Mucosa of descending colon (tissue), 3 donors: ENCODE measurements at places on chromosomes 11 and 22. TPM values are rescaled to one million over a fixed set of nuclear protein-coding genes. Genes with fewer than 3 reads are reported as not detected.

- DNase-seq = no peak
These were observed 1451.2 kb downstream of the BRD1 start for GRCh38 chr22:48376428-48376827.

GRCh38 chr11:19466314-19466713 is 225.6 kb upstream of the E2F8 start:
- DNase-seq = no peak

Gene DNAJB7
- total RNA-seq = 0.90 TPM

Gene SLC35F2
- total RNA-seq = 32.7 TPM

GRCh38 chr11:67303132-67303834 is at the start of gene SSH3:
Gene SSH3, plus strand, starts transcription at chr11:67303530. Its CDS starts 96 bp downstream, at chr11:67303626.
- peak; percentile 90 for DNase-seq

DNA sequence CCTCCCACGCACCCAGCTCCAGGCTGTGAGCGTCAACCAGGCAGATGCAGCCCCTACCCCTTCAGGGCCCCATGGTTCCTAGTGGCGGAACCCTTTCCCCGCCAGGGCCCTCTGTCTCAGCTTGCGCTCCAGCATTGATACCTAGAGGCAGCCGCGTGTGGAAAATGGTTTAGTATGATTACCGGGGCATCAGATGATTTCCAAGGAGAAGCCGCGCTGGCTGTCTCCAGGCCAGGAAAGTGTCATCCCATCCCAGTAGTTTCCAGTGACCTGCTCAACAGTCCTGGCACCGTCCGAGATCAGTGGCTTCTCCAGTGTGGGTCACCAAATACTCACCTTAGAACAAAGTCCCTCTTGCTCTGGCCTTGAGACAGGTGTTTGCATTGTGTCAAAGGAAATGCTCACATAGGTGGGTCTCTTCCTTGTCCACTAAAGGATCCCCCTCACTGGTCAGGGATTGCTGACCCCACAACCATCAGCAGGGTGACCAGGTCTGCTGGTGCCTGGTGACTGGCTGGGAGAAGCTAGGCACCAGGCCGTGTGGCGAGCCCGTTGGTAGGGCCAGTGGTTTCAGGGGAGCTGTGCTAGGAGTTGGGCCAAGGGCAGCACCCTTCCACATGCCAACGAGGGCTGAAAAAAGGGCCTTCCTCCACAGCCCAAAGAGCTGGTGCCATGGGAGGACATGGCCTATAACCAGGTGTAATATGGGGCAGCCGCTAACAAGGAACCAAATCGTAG is 109.4 kb downstream of the MORC2 start:
- DNase-seq = no peak

- DNase-seq = no peak
These were observed 11.8 kb downstream of the ABTB2 start for GRCh38 chr11:34345991-34346480.

DNA sequence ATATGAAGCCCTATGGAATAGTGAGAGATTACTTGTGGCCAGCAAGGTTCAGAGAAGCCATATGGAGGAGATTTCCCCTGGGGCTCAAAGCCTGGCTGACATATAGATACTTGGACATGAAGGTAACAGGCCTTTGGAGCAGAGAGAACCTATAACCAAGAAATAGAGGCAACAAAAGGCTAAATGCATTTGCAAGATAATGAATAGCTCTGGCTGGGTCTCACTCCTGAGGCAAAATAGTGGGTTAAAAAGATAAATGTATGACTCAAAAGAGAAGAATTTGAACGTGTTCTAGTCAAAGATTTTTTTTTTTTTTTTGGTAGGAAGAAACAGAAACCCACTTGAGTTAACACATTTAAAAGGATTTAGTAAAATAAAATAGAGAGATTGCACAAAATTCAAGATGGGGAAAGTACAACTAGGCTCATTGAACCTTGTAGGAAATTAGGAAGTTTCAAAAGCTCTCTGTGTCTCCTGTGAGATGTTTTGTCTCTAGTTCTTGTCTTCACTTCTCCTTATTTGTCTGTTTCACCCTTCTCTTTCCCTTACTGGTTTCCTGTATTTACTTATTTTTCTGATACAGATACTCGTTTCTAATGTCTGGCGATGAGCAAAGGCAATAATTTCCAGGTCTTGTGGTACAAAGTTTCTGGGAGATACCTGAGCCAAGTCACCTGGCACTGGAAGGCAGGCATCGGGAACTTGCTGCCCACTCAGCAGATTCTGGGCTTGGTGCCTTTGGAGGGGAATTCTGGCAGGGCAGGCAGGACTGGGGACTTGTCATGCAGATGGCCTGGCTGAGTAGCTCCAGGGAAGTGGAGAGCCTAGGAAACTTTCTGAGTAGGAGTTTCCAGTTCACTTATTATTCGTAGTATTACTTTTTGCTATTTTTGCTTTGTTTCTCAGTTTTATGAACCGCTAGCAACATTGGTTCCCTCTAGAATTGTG is 49.2 kb upstream of the SESN3 start:
- no peak for DNase-seq

Gene POTEH
- not detected for total RNA-seq

DNA sequence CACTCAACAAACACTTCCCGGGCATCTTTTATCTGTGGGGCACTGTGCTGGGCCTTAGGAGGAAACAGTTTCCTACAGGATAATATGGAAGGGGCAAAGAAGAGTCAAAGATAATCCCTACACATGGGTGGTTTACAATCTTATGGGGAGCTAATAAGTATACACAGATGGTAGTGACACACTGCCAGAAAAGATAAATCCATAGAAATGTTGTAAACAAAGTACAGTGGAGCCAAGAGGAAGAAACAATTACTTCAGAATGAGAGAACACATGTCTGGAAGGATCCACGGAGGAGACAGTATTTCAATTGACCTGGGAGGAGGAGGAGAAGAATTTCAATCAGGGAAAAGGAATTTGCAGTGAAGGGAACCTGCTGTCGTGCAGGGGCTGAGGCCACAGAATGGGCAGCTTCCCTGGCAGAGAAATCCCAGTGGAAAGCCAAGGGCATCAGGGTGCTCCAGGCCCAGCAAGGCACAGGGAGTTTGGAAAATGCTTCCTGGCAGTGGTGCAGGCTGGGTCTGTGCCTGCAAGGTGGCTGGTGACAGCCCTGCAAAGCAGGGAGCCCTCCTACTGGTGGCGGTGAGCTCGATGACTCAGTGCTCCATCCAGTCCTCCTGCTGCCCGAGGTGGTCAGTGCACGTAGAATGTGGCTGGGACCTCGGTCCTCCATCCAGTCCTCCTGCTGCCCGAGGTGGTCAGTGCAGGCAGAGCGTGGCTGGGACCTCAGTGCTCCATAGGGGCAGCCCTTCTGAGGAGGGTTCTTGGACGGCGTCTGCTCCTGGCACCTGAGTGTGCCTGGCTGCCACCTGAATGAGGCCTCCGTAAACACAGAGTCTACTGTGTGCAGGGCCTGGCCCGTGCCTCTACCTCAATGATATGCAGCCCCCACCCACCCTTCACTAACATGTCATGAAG is 444.3 kb upstream of the B3GAT1 start:
- no peak for DNase-seq

- DNase-seq = no peak
These were observed 11.1 kb downstream of the HPS5 start for GRCh38 chr11:18310800-18311340.

GRCh38 chr22:40728731-40729189 is 49.5 kb downstream of the MCHR1 start:
- peak; percentile 67 for DNase-seq

DNA sequence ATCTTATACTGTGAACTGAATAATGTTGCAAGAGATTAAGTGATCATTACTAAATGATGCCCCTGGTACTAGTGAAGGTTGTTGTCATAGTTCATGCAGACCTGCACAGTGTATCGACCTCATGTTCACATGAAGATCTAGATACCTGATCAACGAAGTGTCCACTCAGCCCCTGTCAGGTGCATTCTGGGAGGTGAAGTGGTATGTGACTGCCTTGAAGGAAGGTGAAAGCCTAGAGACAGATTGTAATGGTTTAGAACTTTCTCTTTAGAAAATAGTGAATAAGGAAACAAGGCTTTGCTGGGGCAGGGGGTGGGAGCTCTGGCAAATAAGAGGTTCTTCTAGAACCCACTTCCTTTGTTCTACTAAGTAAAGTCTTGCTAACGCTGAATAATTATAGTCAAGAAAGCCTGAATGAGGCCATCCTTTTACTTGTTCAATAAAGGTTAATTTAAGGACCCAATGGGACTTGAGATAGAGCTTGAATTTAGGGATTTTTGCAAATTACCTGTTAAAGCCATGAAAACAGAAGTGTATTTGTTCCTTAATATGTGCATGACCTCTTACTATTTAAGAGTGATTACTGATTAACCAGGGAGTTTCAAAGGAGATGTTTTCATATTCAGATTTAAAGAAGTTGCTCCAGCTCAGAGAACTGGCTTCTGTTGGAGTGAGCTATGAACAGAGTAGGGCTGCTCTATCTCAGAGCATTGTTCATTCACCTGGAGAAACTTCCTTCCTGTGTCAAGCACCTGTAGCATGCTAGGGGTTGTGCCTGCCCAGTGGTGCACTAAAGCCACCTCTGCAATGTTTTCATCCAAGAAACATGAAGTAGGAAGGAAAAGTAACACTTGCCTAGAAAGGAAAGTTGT is 45.3 kb downstream of the C22orf31 start:
- DNase-seq = no peak

DNA sequence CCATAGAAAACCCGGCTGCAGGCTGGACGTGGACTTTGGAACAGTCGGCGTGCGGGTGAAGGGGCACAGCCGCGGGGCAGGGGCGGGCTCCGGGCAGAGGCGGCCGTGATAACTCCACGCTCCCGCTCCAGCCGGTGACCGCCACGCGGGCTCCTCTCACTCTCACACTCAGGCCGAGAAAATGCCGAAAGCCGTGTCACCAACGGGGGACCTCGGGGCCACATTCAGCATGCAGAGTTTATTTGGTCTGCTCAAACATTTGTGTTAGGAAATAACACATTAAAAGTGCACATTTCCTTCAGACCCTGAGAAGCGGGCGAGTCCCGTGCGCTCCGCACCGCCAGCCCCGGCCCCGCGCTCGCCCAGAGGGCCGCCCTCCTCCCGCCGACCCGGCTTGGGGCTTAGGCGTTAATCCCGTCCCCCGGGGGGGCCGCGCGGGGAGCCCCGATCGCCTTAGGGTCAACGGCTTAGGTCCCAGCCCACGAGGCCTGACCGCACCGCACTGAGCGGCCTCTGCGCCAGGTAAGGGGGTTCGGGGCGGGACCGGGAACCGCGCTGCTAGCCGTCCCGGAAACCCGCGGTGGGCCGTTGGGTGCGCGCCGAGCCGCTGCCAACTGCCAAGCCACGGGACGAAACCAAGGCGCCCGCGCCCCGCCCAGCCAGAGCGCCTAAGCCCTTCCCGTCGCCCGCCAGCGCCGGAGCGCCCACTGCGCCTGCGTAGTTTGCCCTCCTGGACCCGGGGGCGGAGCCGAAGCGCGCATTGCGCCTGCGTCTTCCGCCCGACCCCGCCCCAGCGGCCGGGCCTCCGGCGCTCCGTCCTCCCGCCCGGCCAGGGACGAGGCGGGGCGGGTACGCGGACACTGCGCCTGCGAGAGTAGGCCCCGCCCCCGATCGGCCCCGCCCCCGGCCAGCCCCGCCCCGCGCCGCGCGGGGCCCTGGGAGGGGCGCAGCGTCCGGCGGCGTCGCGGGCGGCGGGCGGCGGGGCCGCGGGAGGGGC is at the start of gene ZBED4:
Gene ZBED4 (plus strand): TSS at position 947 of the 997 bp plus-strand sequence. CDS start 29,819 bp downstream, outside the sequence.
- peak; percentile 98 for DNase-seq

DNA sequence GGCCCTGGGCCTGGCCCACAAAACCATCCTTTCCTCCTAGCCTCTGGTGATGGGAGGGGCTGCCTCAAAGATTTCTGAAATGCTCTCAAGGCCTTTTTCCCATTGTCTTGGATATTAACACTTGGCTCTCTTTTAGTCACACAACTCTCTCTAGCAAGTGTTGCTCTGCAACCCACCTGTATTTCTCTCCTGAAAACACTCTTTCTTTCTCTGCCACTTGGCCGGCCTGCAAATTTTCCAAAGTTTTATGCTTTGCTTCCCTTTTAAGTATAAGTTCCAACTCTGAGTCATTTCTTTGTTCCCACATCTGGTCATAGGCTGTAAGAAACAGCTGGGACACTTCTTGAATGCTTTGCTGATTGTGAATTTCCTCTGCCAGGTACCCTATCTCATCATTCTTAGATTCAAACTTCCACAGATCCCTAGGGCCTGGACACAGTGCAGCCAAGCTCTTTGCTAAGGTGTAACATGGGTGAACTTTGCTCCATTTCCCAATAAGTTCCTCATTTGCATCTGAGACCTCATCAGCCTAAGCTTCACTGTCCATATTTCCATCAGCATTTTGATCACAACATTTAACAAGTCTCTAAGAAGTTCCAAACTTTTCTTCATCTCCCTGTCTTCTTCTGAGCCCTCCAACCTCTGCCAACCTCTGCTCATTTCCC is 93.8 kb downstream of the TRIM29 start:
- DNase-seq = no peak

Gene OR5B2
- not detected for total RNA-seq

DNA sequence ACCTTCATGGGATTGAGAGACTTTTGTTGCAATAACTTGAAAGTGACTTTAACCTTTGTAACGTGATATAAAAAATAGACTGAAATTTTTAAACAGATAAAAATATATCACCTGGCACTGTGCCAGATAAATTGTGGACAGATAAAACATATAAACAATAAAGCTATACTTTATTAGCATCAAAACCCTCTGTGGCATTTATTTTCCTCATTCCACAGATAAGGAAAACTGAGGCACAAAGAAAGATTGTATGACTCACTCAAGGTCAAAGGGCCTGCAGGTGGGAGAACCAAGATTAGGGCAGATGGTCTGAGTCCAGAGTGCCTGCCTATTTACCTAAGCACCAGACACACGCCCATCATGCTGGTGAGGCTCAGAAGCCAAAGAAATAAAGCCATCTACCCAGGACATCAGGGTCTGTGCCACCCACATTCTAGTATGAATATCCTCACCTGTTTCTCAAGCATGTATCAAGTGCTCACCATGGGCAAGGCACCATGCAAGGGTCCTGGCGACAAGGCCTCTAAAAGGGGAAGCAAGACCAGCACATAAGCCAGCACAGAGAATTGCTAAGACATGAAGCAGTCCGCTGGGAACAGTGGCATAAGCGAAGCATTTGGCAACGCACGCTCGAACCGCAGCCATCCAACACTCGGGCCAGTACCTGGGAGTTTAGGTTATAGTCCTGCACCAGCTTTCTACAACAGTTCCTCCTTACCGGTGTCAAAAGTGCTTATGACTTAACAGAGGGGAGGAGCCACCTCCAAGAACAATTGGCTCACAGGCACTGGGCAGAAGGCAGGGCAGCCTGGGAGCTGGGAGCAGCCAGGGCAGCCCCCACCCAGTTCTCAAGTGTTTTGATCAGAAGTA is 17.6 kb downstream of the MYH9 start:
- DNase-seq = peak; percentile 77

Gene TRIOBP
- total RNA-seq = 107 TPM

Gene CARD18
- total RNA-seq = not detected

Gene XKR3
- total RNA-seq = not detected

DNA sequence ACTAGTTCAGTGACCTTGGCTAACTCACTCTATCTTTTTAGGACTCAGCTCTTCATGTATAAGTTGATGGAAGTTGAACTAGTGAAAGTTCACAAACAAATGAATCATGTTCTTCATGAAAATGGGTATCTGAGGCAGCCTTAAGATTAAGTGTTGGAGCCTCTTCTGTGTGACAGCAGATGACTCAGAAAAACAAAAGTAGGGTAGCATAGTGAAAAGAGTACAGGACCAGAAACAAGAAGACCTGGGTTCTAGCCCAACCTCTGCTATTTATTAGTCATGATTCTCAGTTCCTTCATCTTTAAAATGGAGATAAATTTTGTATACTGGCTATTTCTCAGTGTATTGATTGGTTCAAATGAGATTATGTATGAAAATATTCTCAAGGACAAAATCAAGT is 60.2 kb downstream of the USP35 start:
- no peak for DNase-seq

GRCh38 chr11:26777372-26777808 is 55.5 kb upstream of the SLC5A12 start:
- DNase-seq = no peak

Gene OR2AG2
- total RNA-seq = 0.14 TPM
